NCI-H1105 treated with DMSO at 0.1 percent for 48 hours (cell line): ENCODE measurements at places on chromosomes 7 and 10.

GRCh38 chr7:130142654-130143333, 62.4 kb downstream of the TMEM209 start:
- DNase-seq: no peak

DNA sequence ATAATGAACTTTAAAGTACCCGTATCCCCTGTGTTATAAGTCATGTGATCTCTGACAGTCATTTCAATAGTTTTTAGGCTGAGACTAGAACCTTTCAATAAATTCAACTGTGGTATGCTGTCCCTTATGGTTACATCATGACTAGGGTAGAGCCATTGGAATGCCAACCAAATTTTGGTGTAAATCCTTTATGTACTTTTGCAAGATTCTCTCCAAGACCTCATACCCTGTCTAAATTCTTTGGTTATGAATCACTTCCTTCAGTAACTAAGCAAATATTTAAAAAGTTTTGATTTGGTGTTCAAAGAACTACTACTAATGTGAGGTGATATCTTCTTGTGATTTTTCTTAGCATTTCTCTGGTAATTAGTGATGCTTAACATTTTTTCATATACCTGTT, 20.8 kb upstream of the OR6B1 start:
- no peak for DNase-seq

DNA sequence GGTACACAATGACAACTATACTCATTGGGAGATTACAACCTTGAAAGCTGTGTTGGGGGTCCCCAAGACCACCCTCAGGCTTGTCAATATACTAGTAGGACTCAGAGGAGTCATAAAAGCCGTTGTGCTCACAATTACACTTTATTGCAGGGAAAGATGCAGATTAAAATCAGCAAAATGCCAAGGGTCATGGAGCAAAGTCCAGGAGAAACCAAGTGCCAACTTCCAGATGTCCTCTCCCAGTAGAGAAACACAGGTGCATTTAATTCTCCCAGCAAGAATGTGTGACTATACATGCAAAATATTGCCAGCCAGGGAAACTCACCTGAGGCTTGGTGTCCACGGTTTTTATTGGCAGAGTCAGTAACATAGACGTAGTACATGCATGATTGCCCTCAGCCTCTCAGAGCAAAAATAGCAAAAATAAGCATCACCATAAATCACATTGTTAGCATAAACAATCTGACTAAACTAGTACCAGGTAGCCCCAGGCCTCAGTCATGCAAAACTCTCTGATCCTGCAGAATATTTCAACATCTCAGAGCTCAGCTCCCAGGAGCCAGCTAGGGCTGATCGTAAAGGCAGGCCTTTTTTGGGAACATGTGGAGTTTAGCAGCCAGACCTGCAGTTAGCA, 50.7 kb downstream of the VIM start:
- DNase-seq: no peak

- peak; percentile 44 for DNase-seq
Measured at GRCh38 chr7:116776610-116777289, 85.6 kb upstream of the CAPZA2 start.

GRCh38 chr7:50333221-50333651, 28.7 kb downstream of the IKZF1 start:
- no peak for DNase-seq

- DNase-seq: peak; percentile 7
Measured at GRCh38 chr10:96271016-96271815, at the start of gene BLNK. Gene BLNK (minus strand): TSS chr10:96271569. CDS start chr10:96271398, 171 bp downstream.

DNA sequence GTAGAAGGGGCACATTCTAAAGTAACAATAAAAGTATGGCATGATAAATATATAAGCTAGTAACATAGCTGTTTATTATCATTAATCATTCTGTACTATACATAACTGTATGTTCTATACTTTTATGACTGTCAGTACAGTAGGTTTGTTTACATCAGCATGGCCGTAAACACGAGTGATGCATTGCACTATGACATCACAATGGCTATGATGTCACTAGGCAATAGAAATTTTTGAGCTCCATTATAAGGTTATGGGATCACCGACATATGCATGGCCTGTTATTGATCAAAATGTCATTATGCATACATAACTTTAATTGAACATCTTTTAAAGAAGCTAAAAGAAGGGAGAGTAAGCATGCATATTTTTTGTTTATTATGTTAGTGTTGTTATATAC, 200.1 kb upstream of the SHH start:
- no peak for DNase-seq

DNA sequence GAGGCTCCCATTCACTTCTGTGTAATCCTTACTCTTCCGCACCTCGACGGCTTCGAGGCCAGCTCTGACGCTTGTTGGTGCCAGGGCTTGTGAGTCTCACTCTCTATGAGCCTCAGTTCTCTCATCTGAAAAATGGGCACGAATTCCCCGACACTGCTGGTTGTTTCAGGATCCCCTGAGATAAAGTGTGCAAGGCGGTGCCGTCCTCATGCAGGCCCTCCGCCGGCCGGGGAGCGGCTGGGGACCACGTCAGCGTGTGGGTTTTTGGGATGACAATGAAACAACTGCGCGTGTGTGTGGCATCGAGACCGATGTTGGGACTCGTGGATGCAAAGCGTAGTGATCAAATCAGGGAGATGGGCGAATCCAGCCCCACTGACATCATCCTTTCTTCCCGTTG, 75.6 kb downstream of the FOXL3 start:
- no peak for DNase-seq

GRCh38 chr7:145082366-145083161, 246.7 kb upstream of the TPK1 start:
- peak; percentile 94 for DNase-seq

- no peak for DNase-seq
Measured at GRCh38 chr7:99106411-99106810, 37.5 kb downstream of the SMURF1 start.

GRCh38 chr10:85961073-85961472, 405.5 kb downstream of the GRID1 start:
- no peak for DNase-seq

GRCh38 chr7:10718768-10719167, 254.9 kb upstream of the PHF14 start:
- no peak for DNase-seq

DNA sequence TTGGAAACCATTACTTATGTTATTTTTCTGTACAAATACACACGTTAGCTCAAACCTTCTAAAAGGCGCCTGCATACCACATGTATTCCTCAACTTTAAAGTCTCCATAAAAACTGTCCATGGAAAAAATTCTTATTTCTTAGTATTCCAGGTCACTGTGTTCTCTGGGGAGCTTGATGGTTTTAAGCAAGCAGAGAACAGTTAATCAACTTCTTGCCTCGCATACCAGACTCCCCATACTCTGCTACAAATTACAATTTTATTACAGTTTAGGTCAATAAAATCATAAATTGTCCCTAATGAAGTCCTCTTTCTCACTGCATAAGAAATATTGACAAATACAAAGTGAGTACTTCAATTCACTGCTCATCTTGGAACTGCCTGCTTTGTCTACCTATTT, 77.0 kb upstream of the GPR22 start:
- DNase-seq: no peak

DNA sequence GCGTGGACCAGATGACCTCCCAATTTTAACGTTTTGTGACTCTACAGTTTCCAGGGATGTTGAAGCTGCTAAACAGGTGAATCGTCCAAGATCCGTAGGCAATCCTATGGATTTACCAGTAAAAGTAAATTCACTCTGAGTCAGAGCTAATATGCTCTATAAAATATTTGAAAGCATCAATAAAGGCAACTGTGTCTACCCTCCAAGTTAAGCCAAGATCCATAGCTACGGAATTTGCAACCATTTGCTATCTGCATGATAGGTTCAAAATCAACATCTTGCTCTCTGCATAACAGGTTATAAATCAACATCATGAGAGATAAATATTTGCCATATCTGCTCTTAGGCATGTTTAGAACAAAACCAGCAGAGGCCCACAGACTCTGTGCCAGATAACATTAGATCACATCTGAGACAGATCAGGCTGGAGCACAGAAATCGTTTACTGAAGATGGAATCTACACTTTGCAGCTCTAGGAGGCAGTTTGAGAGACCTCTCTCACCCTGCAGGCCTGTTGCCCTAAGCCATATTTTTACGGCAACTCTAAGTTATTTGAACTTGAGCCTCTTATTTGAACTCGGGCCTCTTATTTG, 80.7 kb upstream of the PDCD4 start:
- DNase-seq: no peak

DNA sequence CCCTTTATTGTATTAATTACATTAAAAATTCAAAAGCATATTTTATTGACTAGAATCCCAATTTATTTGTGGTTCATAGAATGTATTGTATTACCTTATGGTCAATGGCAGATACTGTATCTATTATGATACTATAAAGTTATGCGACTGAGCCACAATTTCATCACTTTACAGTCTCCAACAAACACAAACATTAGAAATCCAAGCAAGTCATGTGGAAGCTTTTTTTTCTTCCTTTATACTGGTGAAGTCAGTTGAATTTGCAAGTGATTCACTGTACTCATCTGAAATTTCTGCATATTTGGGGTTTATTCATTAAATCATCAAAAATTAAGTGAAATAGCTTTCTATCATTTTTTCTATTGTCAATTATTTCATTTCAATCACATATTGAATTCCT, 54.3 kb downstream of the BMPER start:
- no peak for DNase-seq

- no peak for DNase-seq
Measured at GRCh38 chr10:102451105-102451969, at the start of gene C10orf95. Gene C10orf95 (minus strand): TSS chr10:102451543. CDS start chr10:102451093, 450 bp downstream.

DNA sequence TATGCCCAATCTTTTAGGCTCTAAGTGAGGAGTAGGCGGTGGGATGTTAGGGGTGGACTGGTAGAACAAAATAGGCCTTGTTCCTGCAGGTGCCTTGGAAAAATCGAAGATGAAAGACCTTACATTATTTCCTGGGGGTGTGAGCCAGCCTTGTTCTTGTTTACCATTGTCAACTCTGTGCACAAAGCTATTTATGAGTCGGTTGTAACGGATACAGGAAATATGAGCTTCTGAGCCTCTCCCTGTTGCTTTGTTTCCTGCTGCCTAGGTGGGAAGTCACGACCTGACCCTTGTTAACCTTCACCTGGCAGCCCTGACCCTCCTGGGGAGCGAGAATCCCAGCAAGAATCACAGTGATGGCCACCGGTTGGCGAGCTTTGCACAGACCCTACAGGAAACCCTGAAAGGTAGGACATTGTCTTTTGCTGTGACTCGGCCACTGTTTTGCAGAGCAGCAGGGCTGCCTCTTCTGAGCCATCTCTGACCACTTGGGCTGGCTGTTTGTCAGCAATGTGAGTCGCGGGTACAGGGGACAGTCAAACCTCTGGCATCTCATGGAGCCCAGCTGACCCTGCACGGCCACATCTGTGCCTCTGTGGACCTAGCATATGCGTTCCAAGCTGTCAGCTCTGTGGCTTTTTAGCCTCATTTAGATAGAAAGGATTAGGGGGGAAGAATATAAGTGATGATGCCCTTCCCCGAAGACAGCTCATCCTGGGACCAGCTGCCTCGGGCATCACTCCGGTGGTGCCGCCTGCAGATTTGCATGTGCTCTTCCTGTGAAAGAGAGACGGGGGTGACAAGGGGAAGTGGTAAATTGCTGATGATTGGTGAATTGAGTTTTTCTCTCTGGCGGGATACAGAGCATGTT, 102.1 kb upstream of the ANLN start:
- DNase-seq: no peak

- DNase-seq: peak; percentile 36
Measured at GRCh38 chr7:112537822-112538387, 57.1 kb downstream of the LSMEM1 start.

DNA sequence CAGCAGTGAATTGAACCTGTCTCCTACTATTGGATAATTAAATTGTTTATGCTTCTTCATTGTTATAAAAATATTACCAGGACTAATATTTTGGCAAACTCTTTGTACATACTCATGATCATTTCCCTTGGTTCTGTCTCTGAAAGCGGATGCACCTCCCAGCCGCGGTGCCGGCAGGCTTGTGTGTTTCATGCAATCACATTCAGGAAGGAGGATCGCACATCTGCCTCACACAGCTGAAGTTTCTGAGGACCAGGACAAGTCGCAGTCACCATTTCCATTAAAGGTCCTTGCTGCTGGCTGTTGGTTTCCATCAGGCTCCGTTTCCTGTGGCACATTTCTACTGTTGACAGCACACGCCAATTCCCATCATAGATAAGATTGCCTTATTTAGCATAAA, 117.8 kb upstream of the SHH start:
- no peak for DNase-seq

DNA sequence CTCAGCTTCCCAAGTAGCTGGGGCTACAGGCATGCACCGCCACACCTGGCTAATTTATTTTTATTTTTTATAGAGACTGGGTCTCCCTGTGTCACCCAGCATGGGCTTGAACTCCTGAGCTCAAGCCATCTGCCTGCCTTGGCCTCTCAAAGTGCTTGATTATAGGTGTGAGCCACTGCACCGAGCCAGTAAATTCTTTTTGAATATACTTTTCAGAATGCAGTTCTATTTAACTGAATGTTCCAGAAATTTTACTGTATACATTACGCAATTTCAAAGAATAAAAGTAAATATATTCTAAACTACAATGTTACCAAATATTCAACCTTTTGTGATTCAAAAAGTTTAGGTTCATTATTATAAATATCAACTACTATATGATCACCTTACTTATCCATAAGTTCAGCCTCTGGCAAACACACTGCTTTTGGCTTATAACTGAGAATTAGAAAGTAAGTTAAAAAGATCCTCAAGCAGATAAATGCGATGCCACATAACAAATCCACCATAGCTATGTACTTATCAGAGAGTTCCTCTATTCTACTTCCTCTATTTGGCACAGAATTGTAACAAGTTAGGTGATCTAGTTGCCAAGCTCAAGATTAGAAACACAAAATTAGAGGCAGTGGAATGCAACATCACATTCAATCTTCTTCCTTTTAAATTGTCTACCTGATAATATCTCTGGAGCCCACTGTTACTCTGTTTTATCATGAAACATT, 118.2 kb downstream of the ANK3 start:
- DNase-seq: no peak

- DNase-seq: no peak
Measured at GRCh38 chr7:84800846-84801245, 386.0 kb downstream of the SEMA3D start.

GRCh38 chr10:126229686-126230085, 158.6 kb downstream of the ADAM12 start:
- no peak for DNase-seq

DNA sequence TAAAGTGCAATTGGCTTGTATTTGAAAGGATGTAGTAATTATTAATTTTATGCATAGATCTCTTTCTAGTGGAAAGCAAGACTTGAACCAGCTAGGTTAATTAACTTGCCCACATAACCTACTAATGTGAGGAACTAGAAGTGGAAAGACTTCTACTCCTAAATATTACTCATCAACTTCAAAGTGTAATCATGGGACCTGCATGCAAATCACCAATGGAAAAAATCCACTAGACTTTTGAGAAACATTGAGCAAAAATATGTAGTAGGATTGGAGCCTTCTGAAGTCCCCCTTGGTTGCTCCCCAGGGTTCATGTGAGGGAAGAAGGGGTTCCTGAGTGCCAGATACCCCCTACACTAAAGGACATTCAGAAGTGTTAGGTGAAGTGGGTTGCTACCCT, 240.2 kb downstream of the PTEN start:
- no peak for DNase-seq
